ENCODE measurements at places on chromosomes 6 and 20.

GRCh38 chr6:157560691-157561413 lies 179.9 kb downstream of the ZDHHC14 start:
- no peak for DNase-seq

DNA sequence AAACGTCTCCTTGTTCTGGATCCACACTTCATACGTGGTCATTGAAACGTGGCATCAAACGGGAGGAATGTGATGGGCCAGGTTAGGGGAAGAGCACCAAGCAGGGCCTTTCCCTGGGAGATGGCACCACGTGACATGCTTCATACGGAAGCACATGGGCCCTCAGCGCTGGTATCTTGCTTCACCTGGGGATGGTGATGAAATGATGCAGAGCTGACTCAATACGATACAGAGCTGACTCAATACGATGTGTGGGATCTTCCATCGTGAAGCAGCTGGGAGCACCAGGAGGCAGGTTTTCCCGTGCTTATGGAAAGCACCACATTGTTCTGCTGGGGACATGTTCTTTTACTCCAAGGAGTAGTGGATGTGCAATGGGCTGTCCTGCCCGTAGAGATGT lies 22.5 kb upstream of the TAGAP start:
- DNase-seq, result no peak

DNA sequence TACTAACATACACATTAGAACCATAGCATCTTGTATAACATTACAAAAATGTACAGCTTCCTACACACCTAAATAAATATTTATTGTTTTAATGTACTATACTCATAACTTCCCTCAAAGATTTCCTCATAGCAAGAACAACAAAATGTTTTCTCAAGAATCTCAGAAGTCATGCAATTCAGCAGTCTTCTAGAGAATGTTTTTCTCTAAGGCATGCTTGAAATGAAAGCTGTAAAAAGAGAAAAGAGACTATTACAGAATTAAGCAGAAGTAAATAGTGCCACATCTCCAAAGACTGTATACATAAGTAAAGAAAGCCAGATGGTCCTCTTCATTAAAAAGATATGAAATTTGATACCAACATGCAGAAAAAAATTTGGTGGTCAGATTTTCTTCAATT lies 672.2 kb downstream of the EPM2A start:
- DNase-seq, result no peak

- no peak for DNase-seq
Observed at GRCh38 chr6:7668936-7669335, 57.0 kb upstream of the BMP6 start.

GRCh38 chr6:108260126-108260808 lies 573 bp downstream of the SNX3 start:
- DNase-seq, result no peak

DNA sequence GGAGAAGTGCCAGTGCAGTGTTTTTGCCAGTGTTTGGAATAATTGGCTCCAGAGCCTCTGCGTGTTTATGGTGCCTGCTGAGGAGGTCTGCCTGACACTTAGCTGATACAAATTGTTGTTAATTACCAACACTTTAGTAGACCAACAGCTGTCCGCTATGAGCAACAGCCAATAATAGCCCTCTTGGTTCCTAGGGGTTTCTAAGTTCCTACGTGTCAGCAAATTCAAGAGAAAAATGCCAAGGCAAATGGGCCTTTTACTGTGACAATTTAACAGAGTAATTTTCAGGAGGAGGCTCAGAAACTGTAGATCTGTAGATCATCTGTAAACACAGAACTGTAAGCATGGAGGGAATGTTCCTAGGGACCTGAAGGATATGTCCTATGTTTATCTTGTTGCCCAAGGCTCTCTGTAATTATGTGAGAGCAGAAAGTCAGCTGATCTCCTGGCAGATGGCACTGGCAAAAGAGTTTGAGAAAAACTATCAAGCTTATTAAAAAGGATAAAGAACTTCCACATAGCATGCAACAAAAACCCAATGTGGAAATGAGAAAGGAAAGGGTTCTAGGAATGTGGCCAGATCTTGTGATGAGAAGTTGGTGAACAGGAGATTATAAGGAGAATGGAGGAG lies 157.7 kb downstream of the GJA1 start:
- DNase-seq, result no peak

- no peak for DNase-seq
Observed at GRCh38 chr20:40777653-40778052, 88.6 kb upstream of the MAFB start.

DNA sequence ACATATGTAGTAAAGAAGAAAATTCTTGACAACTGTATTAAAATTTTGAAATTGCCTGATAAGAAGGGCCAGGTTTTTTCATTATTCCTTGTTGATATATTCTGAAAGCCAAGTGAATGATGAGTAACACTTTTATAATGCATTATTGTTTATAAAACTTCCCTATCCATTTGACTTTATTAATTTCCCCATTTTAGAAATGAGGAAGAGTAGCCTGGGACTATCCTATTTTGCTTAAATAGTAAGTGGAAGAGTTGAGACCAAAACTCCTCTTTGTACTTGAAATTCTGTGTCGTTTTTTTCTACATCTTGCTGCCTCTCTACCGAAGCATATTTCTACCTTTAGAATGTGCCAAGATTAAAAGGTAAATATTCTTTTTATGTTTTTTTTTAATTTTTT lies 39.7 kb downstream of the TRMT11 start:
- no peak for DNase-seq

DNA sequence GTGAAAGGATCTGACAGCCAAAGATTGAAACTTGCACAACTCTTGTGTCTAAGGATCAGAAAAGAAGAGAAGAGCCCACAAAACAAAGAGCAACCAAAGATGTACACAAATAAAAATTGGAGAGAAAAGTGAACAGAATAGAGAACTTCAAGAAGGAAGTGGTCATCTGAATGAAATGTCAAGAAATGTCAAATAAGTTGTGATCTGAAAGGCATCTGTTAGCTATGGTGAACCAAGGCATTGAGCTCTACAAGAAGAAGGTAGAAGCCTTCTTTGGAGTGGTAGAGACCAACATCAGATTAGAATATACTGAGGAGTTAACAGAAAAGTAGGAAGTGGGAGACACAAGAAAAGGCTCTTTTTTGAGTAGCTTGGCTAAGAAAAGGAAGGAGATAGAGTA lies 28.5 kb downstream of the IL17F start:
- no peak for DNase-seq

- DNase-seq, result no peak
Observed at GRCh38 chr6:45881705-45882467, 133.8 kb downstream of the CLIC5 start.

- no peak for DNase-seq
Observed at GRCh38 chr20:12241065-12241464, 323.4 kb downstream of the BTBD3 start.

- DNase-seq, result no peak
Observed at GRCh38 chr20:11755071-11755841, 162.4 kb upstream of the BTBD3 start.

DNA sequence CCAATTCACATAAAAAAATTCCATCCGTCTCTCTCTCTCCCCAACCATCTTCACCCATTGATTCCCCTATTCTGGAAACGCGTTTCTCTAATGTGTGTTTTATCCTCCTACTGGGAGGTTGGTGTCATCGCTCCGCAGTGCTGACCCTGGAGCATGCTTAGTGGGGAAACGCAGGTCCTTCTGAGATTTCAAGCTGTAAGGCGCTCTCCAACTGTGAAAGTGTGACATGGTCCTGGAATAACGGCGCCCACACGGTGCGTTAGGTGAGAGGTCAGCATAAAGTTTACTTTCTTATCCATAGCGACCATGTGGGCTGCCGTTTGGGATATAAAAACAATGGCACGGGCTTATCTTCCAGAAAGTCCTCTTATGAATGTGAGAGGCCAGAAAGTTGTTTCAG lies 123.9 kb downstream of the WDR27 start:
- DNase-seq, result no peak

- DNase-seq, result no peak
Observed at GRCh38 chr6:148385379-148385778, 42.7 kb downstream of the SASH1 start.

DNA sequence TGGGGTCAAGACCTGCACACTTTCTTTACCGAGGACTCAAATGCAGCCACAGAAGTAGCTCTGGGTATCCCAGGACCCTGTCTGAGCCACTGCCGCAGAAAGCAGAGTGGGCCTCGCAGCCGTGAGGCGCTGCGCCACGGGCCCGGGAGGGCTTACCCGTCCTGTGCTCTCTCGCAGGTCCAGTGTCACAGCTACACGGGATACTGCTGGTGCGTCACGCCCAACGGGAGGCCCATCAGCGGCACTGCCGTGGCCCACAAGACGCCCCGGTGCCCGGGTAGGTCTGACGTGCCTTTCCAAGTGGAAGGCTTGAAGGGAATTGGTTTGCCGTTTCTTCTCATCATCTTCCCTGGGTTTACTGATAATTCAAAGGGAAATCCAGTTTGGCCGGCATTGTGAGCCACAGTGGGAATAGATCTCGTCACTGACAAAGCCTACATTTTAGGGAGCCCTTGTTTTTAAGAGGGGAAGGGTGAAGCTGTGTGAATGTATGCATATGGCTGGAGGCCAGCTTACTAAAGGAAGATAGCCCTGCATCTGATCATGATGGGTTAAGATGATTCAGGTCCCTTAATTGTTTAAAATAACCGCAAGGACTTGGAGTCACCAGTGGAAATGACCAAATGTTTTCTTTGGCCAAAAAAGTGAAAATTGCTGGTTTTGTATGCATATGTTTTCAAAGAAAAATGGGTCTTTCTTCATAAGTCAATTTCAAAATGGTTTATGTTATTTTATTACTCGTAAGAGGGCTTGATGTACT lies 86.6 kb downstream of the SMOC2 start:
- no peak for DNase-seq

DNA sequence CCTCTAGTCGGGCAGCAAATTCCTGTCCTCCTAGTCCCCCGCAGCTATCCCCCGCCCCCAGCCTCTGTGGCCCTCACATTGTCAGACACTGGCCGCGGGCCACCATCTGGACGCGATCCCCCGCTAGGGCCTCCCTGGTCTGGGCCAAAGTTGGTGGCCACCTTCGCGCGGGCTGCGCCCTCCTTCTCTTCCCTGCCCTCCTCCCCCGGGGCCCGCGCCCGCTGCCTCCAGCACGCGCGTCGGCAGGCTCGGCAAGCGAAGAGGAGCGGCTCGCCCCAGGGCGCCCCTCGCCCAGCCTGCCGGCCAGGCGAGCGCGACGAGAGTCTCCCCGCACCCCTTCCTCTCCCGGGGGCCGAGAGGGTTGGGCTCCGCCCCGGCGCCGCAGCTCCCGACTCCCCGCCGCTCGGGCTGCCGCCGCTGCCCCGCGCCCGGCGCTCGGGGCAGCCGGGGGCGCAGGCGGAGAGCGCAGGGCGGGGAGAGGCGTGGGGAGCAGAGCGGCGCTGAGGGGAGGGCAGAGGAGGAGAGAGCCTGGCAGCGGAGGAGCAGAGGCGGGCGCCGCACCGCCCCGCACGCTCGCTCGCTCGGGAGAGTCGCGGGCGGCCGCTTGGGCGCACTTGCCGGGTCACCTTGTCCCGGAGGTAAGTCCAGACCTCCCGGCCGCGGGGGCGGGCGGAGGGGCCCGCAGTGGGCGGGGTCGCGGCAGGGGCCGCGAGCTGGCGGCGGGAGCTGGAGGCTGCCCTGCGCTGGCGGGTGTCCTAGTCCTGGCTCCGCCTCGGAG lies at the start of gene SYNDIG1:
SYNDIG1 (plus strand) TSS at position 514 of the 778 bp plus-strand sequence. CDS start 73,469 bp downstream, outside the sequence.
- DNase-seq, result no peak

DNA sequence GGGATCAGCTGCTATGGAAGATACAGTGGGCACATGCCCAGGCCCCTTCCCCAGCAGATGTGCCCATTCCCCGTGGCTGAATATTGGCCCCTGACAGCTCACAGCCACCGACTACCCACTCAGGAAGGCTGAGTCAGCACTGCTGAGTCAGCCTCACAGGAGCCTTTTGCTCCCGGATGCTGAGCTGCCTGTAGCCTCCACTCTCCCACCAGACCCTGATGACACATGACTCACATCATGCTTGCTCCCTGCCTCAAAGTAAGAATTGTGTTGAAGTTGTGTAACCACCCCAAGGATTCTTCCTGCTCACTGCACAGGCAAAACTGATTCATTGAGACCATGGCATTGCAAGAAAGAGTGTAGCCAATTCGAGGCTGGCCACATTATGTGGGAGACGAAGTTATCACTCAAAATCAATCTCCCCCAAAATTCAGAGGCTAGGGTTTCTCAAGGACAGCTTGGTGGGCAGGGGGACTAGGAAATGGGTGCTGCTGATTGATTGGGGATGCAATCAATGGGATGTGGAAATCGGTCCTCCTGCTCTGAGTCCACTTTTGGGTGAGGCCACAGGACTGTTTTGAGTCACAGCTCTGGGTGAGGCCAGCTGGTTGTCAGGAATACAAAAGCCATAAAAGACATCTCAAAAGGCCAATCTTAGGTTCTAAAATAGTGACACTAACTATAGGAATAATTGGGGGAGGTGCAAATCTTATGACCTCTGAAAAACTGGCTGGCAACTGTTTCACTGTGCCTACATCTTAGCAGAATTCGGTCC lies 556.6 kb upstream of the CDH4 start:
- no peak for DNase-seq

DNA sequence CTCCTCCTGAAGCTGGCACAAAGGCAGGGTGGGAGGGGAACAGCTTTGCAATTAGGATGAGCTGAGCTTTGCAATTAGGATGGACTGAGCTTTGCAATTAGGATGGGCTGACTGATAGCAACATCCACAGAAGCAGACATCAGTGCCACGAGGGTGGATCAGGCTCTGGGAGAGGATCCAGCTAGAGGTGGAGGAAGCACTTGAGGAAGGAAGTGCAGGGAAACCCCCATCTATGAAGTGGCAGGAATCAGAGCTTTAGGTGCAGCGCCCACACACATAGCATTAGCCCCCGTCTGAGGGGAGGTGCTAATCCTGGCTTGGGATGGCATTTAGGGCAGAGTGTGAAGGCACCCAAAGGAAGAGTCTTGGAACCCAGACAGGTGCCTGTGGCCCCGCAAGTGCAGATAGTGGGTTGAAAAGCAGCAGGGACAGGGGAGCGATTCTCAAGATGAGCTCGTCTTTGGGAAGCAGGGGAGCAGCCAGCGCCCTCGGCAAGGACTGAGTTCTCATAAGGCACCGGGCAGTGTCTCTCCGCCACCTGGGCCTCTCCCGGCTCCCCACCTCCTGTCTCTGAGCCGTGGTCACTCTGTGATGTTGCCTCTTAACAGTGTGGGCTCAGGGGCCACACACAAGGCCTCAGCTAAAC lies 12.0 kb upstream of the THBS2 start:
- no peak for DNase-seq

GRCh38 chr6:134577998-134578397 lies 260.1 kb upstream of the SGK1 start:
- DNase-seq, result no peak

DNA sequence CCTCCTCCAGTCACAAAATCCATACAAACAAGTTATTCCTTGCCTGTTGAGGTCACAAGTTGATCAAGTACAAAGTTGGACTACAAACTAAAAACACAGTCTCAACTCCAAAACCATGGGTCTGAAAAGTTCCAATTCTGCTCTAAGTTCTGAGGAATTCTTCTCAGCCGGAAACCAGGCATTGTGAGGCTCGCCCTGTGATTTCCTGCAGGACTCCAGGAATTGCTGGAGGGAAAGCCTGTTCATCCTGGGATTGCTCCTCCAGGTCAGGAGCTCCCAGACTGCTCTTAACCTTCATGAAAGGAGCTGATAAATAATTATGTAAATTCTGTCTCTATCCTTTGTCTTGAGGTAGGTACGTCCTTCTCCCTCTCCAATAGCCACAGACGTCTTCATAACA lies 8.5 kb downstream of the TRAM2 start:
- no peak for DNase-seq
